ENCODE measurements at places on chromosomes 3 and 15.

DNA sequence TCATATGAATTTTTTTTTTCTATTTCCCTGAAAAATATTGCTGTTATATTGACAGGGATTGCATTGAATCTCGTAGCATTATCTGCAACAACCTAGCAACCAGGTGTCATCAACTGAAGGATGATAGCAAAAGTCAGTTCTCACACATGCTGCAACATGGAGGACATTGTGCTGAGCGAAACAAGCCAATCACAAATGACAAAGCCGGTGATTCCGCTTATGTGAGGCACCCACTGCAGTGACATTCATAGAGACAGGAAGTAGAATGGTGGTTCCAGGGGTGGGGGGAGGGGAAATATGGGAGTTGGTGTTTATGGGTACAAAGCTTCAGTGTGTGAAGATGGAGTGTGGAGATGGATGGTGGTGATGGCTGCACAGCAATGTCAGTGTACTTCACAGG is 7.6 kb downstream of the NIPA1 start:
- no peak for DNase-seq

DNA sequence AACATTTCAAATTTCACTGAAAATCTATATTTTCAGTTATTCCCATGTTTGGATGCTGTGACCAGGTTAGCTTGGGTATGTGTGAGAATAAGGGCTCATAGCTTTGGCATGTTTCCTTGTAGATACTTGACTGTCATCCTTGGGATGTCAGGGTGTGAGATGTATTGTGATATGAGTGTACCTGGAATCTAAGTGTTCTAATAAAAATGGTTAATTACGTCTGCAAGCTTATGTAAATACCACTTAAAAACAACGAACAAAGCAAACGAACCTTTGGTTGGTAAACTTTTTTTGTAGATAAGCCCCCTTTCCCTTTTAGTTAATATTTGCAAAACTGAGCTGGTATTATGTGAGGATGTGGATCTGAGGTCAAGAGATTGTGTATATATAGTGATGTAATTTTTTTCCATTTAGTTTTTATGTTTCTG is 63.5 kb downstream of the FNDC3B start:
- no peak for DNase-seq

DNA sequence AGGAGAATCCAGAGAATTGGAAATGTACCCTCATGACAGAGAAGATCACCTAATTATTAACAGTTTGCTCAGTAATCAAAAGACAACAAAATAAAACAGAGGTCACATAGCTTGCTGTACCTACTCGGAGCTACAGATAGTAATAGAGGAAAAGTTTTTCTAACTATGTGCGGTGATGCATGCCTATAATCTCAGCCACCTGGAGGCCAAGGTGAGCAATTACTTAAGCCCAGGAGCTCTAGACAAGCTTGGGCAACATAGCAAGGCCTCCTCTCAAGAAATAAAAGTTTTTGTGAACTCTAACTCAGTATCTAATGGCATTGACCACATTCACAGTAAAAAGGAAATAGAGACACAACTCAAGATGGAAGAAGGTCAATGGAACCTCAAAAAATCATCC is 243.6 kb downstream of the ATP8B4 start:
- no peak for DNase-seq

DNA sequence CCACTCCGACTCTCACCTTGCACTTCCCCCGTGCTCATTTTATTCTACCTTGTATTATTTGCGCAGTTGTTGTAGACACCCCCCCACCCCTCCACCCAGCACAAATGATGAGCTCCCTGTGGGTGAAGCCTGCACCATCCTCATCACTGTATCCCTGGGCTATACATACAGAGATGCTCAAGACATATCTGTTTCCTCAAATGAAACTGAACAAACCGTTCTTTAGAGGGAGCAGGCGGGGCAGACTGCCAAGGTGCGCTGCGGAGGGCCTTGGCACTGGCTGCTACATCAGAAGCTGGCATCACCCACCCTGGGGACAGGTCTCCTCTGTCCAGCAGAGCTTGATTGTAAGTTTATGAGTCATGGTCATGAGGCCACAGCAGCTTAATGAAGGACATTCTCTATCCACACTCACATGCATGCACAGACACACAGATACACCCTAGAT is 29.0 kb downstream of the ADCY5 start:
- DNase-seq: no peak

GRCh38 chr15:63038926-63039673 is 3.4 kb upstream of the TPM1 start:
- DNase-seq: no peak

DNA sequence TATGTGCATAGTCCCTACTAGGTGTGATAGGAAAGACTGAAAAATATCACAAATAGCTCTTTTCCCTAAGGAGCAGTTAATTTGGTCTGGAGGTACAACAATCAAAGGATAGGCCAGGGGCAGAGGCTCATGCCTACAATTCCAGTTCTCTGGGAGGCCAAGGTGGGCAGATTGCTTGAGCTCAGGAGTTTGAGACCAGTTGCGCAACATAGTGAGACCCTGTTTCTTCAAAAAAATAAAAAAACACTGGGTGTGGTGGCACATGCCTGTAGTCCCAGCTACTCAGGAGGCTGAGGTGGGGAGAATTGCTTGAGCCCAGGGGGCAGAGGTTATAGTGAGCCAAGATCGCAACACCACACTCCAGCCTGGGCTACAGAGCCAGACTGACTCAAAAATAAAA is 30.2 kb upstream of the BHLHE40 start:
- DNase-seq: no peak

GRCh38 chr3:72768936-72769335 is 79.3 kb downstream of the SHQ1 start:
- DNase-seq: no peak

- no peak for DNase-seq
Measured at GRCh38 chr3:11198070-11198469, 43.8 kb downstream of the HRH1 start.

- no peak for DNase-seq
Measured at GRCh38 chr3:41518626-41519025, 319.3 kb downstream of the CTNNB1 start.

All from activated T-helper 1 cell treated with anti-CD3 and anti-CD28 coated beads, Interleukin-2, amount 50 U/mL, for 16 hours (primary cell).